ENCODE measurements at places on chromosomes 3 and 15.

GRCh38 chr3:30269751-30270445, 336.5 kb upstream of the TGFBR2 start:
- no peak for DNase-seq

GRCh38 chr3:155179437-155179827, 99.3 kb downstream of the MME start:
- DNase-seq, result no peak

DNA sequence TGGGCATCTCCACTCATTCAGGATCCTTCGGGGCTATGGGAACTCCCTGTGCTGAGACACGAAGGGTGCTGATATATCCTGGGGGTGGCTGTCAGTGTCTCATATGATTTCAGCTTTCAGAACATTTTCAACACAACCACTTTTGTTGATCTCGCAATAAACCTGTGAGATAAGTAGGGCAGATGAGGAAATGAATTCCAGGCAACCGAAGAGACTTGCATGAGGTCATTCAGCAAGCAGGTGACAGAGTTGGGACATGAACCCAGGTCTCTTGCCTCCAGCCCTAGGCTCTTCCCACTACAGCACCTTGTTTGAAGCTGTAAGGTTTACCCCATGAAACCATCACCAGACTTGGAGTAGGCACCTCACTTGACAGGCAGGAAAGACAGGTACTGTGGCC, 16.6 kb downstream of the DUOX1 start:
- no peak for DNase-seq

GRCh38 chr15:77862651-77863104, 214.8 kb downstream of the TBC1D2B start:
- DNase-seq, result no peak

DNA sequence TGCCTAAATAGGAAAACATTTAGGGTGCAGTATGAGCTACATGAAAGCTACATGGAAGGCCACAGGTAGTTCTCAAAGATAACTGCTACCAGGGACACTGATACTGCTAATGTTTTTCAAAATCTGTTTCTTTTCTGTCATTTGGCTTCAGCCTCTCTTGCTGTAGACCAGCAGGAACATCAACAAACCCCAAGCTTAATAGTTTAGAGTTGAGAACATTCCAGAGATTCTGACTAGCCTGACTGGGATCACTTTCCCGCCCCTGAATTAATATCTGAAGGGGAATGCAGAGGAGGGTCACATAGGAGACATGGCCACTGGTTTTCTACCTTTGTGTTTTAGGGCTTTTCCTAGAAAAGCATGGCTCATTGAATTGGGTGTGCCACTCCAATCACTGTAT, 16.9 kb upstream of the C3orf38 start:
- no peak for DNase-seq

GRCh38 chr3:40336511-40337135, 27.1 kb downstream of the EIF1B start:
- no peak for DNase-seq

- no peak for DNase-seq
Measured at GRCh38 chr3:100893590-100893989, 99.6 kb downstream of the ABI3BP start.

DNA sequence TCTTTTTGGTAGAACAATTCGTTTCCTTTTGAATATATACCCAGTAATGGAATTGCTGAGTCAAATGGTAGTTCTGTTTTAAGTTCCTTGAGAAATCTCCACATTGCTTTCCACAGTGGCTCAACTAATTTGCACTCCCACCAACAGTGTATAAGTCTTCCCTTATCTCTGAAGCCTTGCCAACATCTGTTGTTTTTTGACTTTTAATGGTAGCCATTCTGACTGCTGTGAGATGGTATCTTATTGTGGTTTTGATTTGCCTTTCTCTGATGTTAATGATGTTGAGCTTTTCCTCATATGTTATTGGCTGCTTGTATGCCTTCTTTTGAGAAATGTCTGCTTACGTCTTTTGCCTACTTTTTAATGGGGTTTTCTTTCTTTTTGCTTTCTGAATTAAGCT, 270.6 kb upstream of the MEIS2 start:
- no peak for DNase-seq

DNA sequence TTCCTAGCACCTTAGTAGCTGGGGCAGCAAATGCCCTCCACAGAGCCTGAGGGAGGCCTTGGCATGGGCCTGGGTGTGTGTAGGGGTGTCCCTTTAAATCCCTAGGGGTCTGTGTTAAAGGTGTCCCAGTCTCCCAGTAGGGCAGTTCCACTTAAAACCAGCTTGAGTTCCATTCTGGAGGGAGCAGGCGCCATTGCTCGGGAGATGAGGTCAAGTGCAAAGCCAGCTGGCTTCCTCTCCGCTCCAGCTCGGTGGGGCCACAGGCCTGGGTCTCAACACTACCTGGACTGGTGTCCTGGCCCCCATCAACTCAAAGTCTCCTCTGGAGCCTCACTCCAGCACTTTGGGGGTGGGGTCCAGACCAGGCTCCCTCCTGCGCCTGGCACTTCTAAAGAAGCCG, 25.2 kb downstream of the FEM1B start:
- no peak for DNase-seq

GRCh38 chr3:126017362-126017761, 48.4 kb downstream of the ROPN1B start:
- DNase-seq, result no peak

GRCh38 chr3:22318325-22318724, 567.3 kb upstream of the ZNF385D start:
- no peak for DNase-seq

GRCh38 chr3:94004301-94004910, 24.0 kb downstream of the STX19 start:
- peak; percentile 68 for DNase-seq

DNA sequence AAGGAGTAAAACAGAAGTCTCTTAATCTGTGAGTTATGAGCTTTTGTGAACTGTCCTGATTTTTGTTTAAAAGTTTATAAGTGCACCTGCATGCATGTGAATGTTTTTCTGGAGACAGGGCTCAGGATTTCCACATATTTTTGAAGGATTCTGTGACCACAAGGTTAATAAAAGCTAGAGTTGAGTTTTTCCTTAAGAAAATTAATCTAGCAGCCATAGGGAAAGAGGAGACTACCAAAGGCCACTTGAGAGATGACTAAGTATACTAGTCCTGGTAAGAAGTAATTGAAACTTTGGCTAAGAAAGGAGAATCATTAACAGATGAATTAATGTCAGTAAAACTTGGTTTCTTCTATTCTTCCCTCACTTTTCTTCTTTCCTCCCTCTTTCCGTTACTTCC, 176.8 kb upstream of the EPHA3 start:
- DNase-seq, result no peak

DNA sequence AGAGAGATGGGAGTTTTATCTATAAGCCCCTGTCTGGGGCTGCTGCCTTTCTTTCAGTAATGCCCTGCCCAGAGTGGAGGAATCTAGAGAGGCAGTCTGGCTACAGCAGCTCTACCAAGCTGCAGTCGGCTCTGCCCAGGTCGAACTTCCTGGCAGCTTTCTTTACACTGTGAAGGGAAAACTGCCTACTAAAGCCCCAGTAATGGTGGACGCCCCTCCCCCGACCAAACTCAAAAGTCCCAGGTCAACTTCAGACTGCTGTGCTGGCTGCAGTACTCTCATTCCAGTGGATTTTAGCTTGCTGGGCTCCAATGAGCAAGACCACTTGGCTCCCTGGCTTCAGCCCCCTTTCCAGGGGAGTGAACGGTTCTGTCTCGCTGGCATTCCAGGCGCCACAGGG, 65.9 kb upstream of the RARB start:
- DNase-seq, result no peak

DNA sequence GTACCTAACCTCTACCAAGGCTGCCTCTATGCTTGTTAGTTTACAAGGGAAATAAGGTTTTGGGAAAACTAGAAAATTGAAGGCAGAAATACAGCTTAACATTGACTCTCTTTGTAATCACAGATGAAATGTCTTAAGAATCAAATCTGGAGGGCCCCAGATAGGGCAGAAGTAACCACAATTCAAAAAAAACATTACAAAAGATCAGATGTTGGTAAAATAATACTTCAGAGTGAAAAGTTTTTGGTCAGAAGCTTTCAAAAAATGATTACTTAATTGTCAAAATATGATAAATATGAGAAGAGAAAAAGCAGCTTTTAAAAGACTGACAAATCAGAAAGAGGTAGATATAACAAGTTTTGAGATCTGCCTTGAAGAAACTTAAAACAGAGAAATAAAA, 425.1 kb upstream of the NECTIN3 start:
- no peak for DNase-seq

GRCh38 chr3:192422997-192423342, 304.4 kb downstream of the FGF12 start:
- DNase-seq, result no peak

DNA sequence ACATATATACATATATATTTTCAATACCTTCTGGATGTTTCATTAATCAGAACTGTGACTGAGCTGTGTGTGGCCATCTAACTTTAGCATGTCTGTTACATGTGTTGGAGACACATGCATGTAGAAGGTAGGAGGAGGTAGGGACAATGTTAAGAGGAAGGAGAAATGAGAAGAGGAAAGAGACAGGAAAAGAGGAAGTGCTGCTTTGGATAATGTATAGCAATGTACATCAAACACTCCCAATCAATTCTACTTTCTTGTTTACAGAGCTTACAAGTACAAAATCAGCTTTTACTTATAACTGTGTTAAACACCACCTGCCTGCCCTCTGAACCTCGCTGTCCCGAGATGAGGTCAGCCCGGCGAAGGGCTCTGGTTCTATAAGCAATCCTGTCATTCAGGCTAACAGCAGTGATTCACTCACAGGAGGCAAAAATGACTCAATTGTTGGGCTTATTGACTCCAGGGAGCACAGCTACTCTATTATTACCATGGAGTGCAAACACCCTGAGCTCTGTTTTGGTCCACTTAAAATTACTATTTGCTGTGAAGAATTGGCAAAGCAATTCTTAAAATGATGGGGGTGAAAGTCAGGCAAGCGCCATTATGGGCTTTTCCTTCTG, 188.9 kb downstream of the MEIS2 start:
- peak; percentile 51 for DNase-seq

Data from kidney capillary endothelial cell (primary cell).